Sigmoid colon (tissue), 7 donors: ENCODE measurements at places on chromosomes 12 and 14. TPM values are rescaled to one million over a fixed set of nuclear protein-coding genes. Genes with fewer than 3 reads are reported as not detected.
A peak's percentile ranks its signal among the peaks of the same experiment; 100 is the strongest.

- no peak for DNase-seq
Measured at GRCh38 chr14:88305528-88306322, 17.3 kb downstream of the KCNK10 start.

DNA sequence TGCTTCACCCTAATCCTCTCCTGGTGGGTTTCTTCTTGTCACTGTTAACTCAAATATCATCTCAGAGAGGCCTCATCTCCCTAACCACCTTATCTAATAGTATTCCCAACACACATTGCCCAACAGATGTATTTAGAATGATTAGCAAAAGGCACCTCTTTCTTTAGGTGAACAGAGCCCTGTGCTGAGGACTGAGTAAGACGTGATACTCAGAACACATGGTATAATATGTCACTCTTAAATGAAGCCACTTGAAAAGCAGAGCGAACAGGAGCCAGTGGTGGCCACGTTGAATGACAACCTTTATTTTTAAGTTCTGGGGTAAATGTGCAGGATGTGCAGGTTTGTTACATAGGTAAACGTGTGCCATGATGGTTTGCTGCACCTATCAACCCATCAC is 1.5 kb upstream of the KSR2 start:
- DNase-seq: no peak

DNA sequence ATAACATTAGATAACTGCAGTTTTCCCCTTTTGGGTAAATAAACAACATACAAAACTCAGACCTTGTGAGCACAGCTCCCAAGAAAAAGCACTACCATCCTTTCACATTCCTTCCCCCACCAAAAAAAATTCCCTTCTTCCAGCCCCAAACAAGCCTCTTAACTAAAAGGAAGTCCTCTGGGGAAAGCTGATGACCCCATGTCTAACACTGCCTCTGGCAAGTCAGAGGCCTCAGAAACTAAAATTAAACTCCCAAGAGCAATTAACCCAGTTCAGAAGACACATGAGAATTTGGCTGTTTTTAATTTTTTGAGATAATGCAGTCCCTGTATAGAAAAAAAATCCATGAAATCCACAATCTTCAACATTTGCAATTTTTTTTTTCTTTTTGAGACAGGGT is 127.7 kb downstream of the SPTSSA start:
- DNase-seq: no peak

Gene NR1H4
- total RNA-seq: not detected

DNA sequence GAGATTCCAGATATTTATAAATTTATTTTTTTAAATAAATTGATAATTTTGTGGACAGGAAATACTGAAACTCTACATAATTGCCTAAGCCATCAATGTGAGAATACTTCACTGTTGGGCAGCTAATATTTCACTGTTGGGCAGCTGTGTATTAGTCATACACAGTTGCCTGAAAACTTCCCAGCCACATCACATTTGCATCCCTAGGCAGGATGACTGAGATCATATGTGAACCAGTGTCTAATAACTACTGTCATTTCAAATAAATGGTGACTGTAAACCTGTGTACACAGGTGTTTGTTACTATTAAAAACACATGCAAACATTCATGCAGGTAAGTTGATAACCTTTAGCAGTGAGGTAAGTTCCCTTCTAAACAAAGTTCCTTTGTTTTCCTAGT is 43.9 kb downstream of the TMTC3 start:
- no peak for DNase-seq

GRCh38 chr12:127360580-127360979 is 906.4 kb upstream of the TMEM132C start:
- no peak for DNase-seq

Gene EIF2S3B
- 0.36 TPM for total RNA-seq

DNA sequence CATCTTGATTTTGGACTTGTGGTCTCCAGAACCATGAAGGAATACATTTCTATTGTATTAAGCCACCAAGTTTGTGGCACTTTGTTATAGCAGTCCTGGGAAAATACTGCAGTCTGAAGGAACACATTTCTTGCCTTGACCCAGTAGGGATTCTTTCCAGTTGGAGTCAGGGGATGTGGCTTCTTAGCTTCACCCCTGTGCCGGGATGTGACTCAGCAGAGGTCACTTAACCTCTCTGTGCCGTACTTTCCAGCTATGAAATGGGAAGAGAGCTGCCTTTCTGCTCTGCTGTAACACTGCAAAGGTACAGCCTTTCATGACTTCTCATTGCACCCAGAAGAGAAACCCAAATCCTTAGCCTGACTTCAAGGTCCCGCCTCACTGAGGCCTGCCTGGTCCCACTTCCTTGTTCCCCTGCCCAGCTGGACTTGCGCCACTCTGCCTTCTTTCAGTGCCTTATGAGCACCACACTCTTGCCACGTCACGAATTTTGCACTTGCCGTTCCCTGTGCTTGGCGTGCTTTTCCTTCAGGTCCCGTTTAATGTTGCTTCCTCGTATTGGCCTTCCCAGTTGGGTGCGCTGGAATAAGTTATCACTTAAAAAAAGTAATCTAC is 24.2 kb downstream of the CHST11 start:
- peak; percentile 78 for DNase-seq

DNA sequence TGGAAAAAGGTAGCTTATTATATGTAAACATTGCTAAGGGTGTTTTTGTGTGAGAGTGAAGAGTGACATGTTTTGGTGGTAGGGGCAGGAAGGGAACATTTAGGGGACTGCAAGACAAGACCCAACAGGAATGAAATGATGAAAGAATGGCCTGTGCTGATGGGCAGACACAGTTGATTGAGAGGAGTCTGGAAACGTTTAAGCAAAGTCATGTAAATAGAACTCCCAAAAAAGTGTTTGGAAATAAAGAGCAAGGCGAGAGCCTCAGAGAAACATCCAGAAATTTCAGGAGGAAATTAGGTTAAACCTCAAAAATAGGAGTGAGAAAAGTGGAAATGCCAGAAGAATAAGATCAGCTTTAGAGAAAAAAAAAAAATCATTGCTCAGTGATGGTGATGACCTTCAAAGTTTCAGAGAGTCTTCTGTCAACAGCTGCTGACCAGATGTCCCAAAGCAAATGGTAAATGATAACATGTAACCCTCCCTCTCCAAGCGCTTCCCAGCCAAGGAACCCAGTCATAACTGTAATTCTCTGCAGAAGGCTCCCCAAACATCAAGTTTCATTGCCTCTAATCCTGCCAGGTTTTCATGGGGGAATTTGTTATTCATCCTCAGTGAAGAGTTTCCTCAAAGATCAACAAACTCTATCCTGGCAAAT is 223.2 kb upstream of the FAR2 start:
- peak; percentile 78 for DNase-seq

Gene TAS2R30
- 9.9 TPM for total RNA-seq

Gene INTS13
- total RNA-seq: 38.2 TPM

Gene GLIPR1L2
- total RNA-seq: not detected

GRCh38 chr12:68452078-68452715 is 120.0 kb upstream of the MDM1 start:
- DNase-seq: no peak

- DNase-seq: peak; percentile 69
Measured at GRCh38 chr14:88551980-88552431, 2.8 kb downstream of the PTPN21 start.

DNA sequence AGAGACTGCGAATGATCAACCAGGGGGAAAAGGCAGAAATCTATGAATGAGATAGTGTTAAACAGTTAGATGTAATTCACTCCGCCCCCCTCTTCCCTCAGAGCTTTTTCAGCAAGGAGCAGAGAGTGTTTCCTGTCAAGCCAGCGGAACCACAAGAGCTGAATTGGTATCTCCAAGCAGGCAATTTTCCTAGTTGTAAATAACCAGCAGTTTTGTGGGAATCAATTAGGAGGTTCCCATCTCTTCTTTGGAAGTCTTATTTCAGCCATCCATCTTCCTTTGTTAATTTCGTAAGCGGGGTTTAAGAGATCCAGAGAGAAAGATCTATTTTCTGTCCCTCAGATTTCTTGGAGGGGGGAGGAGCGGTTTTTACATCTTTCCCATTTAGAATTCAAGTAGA is 178.0 kb downstream of the FOXN3 start:
- no peak for DNase-seq

Gene SCYL2
- 97.3 TPM for total RNA-seq

Gene OR6C74
- not detected for total RNA-seq

Gene PIP4K2C
- total RNA-seq: 16.3 TPM

DNA sequence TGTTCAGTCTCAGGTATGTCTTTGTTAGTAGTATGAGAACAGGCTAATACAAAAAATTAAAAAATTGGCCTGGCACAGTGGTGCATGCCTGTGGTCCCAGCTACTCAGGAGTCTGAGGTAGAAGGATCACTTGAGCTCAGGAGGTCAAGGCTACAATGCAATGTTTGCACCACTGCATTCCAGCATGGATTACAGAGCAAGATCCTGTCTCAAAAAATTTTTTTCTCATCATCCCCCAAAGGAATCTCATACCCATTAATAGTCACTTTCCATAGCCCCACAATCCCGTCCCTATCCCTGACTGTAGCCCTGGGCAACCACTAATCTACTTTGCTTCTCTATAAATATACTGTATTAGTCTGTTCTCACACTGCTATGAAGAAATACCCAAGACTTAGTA is 57.8 kb downstream of the TTC8 start:
- DNase-seq: no peak

DNA sequence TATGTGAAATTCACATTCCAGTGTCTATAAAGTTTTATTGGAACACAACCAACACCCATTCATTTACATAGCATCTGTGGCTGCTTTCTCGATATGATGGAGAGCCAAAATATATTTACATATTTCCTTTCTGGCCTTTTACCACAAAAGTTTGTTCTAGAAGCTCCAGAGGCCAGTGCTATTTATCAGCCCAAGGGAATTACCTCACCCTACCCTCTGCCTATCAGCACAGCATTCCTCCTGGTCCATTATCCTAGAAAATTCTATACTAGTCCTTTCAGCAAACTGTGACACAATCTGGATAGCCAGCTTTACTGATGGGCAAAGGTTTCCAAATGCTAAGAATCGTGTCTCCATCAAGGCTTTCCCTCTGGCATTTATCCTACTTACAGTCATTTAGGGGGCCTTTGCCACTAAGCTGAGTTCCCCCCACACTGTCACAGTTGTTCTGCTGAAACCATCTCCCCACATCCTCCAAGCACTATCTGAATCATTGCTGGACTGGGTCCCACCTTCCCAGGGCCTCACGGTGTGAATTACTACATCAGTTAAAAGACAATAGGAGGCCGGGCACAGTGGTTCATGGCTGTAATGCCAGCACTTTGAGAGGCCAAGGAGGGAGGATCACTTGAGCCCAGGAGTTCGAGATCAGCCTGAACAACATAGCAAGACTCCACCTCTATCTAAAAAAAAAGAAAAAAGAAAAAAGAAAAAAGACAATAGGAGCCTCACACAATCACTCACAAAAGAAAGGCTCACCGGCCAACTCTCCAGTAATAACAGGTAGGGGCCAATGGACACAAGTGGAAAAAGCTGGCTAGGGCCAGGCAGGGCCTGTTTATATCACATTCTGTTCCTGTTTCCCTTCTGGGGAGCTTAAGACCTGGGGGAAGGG is 12.1 kb downstream of the SYNE3 start:
- peak; percentile 74 for DNase-seq

Gene INHBE
- 0.36 TPM for total RNA-seq

DNA sequence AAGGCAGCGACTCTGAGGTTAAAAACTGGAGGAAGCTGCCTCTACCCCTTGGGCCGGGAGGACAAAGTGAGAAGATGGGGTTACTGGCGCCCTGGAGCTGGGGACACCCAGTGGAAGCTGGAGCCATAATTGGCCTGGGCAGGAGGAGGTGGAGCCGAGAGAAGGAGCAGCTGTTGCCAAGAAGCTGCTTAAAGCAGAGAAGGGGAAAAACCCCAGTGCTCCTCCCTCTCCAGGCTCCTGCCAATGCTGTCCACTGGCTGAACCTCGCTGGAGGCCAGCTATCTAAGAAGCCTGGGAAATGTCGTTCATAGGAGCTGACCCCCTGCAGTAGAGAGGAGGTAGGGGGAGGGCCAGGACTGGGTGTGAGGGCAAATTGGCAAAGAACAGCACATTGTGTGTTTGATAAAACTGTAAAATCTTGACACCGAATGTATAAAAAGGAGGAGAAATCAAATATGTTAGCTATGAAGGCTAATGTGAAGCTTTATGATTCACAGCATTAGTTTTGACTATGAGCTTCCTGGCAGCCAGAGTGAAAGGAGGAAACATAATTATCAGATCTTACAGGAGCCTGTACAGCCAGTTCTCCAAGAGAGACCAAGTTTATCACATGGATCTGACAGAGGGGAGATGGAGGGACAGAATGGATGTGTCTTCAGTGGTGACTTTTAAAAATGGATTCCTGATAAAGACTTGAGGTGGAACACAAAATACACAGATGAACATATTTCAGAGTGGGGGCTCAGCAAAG is 9.5 kb downstream of the HHIPL1 start:
- peak; percentile 90 for DNase-seq

Gene RNASE3
- not detected for total RNA-seq

DNA sequence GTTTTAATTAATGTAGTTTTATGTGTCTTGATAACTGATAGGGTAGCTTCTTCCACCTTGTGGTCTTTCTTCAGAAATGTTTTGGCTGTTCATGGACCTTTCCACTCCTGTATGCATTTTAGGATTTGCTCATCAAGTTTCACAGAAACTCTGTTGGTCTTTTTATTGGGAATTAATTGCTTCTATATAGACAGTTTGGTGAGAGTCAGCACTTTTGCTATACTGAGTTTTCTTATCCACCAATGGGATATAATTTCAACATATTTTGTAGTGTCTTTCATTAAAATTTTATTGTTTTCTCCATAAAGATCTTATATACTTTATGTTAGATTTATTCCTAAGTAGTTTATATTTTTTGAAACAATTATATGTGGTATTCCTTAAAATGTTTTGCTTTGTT is 7.8 kb downstream of the GOLGA5 start:
- no peak for DNase-seq

DNA sequence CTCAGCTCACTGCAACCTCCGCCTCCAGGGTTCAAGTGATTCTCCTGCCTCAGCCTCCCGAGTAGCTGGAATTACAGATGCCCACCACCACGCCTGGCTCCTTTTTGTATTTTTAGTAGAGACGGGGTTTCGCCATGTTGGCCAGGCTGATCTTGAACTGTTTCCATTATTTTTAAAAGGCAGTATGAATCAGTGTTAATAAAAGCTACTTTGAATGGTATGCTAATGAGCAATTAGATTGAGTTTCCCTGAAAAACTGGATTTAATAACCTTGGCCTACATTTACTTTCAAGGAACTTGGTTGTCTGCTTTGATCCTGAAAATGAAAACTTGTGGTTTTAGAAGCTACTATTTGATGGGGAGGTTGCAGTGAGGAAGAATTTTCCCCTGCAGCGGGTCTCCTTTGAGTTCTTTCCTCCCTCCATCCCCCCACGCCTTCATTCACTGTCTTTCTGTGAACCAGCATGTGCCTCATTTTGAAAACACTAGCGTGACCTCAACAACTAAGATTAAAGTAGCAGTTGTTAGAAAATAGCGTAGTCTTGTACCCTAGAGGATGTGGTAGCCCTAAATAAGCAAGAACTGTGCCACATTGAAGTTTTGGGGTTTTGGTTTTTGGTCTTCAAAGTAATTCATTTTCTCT is 17.8 kb upstream of the RPS6KA5 start:
- no peak for DNase-seq

GRCh38 chr12:94133964-94134795 is 14.2 kb upstream of the PLXNC1 start:
- no peak for DNase-seq

GRCh38 chr12:6827437-6827911 is 733 bp upstream of the P3H3 start:
- peak; percentile 97 for DNase-seq
